DMS153 (cell line): ENCODE measurements at places on chromosomes 5 and 9.

DNA sequence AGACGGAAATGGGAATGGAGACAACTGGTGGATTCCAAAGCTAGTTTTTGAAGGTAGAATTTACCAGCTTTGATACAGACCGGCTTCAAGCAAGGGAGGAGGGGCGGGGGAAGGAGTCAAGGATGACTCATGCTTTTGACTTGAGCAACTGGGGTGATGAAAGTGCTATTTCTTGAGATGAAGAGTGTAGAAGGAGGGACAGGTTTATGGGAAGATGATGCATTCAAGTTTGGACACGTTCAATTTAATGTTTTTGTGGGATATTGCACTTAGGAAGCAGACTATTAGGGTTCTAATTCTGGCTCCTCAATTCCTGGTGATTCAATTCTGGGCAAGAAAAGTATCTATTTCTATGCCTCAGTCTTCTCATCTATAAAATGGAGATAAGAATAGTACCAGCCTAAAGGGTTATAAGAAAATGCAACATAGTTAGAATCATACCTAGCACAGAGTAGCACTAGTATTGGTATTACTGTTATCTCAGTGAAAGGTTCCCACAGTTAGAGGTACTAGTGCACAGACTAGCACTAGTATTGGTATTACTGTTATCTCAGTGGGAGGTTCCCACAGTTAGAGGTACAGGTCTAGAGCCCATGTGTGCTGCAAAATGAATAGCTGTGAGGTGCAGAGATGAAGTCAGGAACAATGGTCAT is 4.6 kb downstream of the NIPAL4 start:
- no peak for DNase-seq

DNA sequence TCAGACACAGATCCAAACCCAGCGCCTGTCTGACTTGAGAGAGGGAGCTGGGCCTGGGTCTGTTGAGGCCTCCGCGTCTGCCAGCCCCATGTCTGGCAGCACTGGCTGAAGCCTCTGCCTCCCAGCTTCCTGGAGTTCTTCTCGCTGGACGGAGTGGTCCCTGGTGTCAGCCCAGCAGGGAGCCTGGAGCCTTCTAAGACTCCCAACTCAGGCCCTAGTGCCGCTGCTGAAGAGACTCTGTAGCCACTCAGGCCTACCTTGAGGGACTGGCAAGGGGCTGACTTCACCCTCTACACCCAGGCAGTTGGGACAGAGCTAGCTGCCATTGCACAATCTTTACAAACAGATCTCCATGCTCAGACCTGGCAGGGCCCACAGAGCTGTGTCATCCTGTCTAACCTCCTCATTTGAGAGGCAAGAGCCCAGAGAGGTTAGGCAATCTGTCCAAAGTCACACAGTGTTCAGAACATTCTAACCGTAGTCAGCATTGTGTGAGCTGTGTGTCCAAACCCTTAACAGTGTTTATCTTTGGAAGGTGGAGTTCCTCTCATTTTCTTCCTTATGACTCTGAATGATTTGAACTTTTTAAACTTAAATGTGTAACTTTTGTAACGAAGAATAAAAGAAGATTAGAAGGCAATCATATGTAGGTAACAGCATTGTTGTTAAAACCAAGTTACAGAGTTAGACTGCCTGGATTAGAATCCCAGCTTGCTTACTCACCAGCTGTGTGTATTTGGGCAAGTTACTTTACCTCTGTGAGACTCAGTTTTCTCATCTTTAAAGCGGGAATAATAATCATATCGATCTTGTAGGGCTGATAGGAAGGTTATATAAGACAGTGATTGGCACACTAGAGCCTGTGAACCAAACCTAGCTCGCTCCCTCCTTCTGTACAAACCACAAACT is 4.6 kb upstream of the DUSP1 start:
- DNase-seq = no peak

DNA sequence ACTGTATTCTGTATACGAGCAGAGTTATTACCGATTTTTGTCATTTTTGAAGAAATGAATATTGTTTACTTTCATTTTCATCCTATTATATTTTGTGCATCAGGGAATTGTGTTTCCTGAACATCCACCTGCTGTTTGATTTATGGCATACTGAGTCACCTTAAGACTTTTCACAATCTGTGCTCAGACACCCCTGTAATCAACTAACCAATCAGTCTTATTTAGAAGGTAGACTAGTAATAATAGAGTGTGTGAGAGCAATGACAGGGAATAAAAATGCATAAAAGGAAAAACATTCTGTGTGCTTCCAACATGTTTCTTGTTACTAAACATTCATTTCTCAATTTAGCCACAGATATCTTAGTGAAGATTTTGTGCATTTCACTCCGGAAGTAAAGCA is 1413.6 kb upstream of the ACO1 start:
- DNase-seq = no peak

- peak; percentile 42 for DNase-seq
Measured at GRCh38 chr9:87595610-87596009, 97.9 kb downstream of the DAPK1 start.

DNA sequence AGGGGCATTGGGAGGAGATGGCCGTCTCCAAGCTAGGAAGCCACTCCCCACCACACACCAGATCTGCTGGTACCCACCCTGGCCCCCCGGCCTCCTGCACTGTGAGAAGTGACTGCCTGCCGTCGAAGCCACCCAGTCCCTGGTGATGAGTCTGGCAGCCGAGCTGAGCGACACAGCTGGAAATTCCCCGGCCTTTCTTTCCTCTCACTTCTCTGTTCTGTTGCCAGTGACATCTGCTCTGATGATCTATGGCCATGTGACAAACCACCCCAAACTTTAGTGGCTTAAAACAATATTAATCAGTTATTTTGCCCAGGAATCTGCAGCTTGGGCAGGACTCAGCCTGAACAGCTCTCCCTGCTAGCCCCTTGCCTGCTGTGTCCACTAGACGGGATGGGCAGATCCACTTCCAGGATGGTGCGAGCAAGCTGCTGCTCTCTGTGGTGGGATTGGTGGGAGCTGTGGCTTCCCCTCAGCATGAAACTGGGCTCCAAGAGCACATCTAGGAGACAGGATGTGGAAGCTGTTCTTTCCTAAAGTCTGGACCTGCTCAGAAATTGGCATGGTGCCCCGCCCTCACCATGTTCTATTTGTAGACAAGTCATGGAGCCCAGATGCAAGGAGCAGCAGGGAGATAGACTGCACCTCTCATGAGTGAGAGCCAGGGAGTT is 211.2 kb downstream of the GADD45G start:
- no peak for DNase-seq

DNA sequence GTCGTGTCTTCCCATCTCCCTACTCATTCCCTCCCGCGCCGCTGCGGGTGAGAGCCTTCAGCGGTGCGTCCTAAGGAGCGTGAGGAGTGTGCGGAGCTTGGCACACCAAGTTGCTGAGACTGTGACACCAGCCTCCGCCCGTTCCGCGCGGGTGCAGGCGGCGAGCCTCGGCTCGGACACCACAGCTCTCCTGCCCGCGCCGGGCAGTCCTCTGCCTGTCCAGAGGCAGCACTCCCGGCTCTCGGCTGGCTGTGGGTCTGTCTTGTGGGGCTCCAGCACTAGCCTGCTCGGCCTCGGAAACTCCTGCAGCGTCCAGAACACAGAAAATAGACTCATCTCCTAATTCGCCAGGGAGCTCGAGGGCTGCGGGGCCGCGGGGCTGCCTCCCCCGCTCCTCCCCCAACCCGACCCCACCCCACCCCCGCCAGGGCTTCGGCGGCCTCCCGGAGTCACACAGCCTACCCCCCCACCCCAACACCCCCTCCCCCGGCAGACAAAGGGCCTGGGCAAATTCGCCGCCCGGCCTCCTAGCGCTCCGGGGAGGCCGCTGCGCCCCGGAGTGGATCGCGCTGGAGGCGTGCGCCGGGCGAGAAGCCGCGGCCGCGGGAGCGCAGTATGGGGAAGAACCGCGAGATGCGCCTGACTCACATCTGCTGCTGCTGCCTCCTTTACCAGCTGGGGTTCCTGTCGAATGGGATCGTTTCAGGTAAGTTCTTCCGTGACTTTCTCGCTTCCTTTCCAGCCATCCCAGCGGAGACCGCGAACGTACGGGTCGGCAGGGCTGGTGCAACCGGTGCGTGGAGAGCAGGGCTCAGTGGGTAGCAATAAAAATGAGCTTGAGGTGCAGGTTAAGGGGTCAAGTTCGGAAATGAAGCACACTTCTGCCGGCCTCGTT is at the start of gene ADAMTS19:
Gene ADAMTS19, plus strand, starts transcription at position 522 of the 895 bp plus-strand sequence. Its CDS starts 94 bp downstream, at position 616.
- DNase-seq = no peak

DNA sequence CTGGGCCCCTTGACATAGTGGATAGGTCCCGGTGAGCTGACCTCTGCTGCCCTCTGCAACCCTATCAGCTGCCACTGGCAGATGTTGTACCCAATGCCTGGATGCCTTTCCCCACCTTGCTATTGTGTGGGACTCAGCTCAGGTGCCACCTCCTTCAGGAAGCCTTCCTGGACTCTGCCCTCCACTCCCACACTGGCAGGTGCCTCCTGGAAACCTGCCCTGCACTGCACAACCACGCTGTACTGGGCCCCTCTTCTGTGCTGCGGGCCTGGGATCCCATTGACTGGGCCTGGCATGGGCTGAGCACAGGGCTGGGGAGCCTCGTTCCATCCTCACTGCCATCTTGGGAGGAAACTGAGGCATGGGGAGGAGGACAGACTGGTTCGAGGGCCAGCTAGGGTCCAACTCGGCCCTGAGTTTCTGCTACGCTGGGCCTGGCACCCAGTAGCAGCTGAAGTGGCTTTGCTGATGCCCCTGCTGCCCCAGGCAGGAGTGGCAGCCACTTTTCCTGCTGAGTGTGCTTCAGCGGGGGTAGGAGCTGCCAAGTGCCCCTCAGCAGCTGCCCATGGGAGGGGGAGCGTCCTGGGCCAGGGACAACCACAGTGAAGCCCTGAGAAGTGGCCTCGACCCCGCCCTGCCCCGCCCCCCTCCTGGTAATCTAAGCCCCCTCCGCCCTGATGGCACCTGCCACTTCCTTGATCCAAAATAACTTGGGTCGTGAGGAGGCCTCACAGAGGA is 1.3 kb downstream of the AK1 start:
- DNase-seq = no peak

- peak; percentile 60 for DNase-seq
Measured at GRCh38 chr5:72013766-72014624, 93.3 kb upstream of the MAP1B start.

DNA sequence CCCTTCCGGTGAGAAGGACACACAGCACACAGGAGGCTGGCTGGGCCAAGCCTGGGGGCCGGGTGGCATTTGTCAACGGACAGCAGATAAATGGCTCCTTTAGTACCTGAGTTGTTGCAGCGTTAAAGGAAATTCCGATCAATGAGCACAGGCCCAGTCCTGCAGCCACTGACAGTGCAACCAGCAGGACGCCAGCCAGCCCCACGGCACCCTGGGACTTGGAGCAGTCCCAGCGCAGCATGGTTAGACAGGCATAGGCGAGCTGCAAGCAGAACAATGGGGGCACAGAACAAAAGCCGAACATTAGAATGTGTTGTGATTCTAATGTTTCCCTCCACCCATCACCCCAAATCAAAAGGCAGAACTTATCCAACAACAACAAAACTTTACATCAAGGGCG is 39.3 kb downstream of the PTCH1 start:
- no peak for DNase-seq

- DNase-seq = no peak
Measured at GRCh38 chr9:133759946-133760345, 21.8 kb upstream of the SARDH start.

- peak; percentile 47 for DNase-seq
Measured at GRCh38 chr5:81579262-81579924, 171.5 kb downstream of the SSBP2 start.

DNA sequence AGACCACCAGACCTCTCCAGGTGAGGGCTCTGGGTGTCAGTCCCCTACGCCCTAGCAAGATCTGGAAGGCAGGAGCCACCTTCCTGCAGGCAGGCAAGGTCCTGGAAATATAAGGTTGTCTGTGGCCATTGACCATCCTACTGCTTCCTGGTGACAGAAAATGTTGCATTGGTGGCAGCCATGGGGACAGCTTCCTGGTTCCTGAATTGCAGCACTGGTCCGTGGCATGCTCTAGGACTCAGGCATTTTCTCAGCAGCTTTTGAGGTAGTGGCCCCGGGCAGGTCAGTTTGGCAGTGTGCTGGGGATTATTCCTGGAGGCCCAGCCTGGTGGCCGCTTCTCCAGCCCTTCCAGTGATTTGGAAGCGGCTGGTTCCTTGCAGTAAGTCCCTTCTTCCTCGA is 36.6 kb upstream of the KCNMB1 start:
- no peak for DNase-seq

DNA sequence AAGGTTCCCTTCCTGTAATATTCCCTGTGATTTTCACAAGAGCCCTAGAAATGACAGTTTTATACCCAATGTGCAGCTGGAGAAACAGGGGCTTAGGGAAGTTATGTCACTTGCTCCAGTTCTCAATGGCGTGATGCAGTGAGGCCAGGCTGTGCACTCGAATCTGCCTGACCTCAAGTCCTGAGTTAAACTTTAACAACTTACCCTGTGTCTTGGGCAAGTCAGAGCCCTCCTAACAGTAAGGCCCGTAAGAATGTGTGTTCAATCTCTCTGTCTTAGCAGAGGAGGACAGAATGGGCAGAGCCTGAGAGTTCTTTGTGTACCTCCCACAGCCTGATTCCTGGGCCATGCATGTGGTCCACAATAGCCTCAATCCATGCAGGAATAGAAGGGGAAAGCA is 181.1 kb downstream of the TRIM32 start:
- no peak for DNase-seq
